ENCODE measurements at places on chromosomes 3 and 15.

GRCh38 chr3:60417576-60417975, 833.7 kb downstream of the FHIT start:
- no peak for DNase-seq

GRCh38 chr3:56339244-56339643, 129.0 kb downstream of the ERC2 start:
- no peak for DNase-seq

DNA sequence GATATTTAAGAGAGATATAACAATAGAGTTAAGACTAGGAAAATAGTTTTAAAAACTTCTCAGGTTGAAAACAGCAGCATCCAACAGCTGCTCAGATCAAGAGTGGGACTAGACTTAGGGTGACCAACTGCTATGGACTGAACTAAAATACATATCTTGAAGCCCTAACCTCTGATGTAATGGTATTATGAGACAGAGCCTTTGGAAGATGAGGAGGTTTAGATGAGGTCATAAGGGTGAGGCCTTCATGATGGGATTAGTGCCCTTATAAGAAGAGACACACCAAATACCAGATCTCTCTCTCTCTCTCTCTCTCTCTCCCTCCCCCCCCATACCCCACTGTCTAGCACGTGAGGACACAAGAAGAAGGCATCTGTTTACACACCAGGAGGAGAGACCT, 37.4 kb upstream of the GALNT15 start:
- no peak for DNase-seq

GRCh38 chr15:57213862-57214261, 162.4 kb upstream of the CGNL1 start:
- DNase-seq = peak; percentile 14

- no peak for DNase-seq
These were observed 14.1 kb downstream of the PIK3R4 start for GRCh38 chr3:130732501-130732900.

DNA sequence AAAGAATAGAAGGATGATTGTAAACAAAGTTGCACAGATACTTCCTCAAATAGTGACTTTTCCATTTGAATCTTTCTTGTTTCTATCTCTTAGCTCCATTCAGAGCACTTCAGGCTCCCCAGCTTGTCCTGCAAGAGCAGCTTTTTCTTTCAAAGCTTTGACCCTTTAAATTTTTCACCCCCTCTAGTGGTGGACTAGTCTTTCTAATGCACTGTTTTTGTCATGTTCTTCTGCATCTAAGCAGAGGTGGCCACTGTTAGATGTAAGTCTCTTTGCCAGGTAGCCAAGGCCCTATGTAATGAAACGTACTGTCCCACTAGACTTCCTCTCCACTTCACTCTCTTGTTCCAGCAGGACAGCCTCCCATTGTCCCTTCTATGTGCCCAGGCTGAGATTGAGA, 74.0 kb upstream of the MANF start:
- no peak for DNase-seq

DNA sequence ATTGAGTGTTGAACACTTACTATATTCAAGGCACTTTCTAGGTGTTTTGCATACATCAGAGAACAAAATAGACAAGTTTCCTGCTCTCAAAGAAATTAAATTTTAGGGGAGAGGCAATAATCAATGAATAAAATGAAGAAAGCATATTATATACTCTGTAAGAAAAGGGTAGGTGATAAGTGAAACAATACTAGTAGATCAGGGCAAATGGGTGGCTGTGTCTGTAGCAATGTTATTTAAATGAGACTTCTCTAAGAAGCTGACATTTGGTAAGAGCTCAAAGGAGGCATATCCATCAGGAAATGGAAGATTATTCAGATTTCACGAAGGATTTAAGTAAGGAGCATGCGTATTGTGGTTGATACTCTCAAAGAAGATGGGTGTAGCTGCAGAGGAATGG, 1291.6 kb downstream of the NSUN3 start:
- no peak for DNase-seq

DNA sequence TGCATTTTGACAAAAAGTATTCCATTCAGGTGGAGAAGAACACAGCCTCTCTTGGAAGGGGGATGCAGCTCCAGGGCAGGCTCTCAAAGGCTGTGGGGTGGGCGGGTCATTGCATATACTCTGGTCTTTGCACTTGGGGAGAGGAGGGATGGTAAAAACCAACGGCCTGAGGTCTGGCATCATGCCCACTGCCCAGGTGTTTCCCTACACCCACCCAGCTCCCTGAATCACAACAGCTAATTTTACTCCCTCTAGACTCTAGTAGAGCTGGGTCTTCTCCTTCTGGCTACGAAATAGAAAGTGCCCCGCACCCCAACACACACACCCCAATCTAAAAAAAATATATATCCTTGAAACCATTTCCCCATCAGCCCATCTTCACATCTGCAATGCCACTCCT, 1.0 kb downstream of the MYLK start:
- no peak for DNase-seq

GRCh38 chr3:126672340-126672739, 17.4 kb upstream of the TXNRD3 start:
- DNase-seq = no peak

GRCh38 chr15:22989576-22990477, 9.7 kb upstream of the CYFIP1 start:
- no peak for DNase-seq

DNA sequence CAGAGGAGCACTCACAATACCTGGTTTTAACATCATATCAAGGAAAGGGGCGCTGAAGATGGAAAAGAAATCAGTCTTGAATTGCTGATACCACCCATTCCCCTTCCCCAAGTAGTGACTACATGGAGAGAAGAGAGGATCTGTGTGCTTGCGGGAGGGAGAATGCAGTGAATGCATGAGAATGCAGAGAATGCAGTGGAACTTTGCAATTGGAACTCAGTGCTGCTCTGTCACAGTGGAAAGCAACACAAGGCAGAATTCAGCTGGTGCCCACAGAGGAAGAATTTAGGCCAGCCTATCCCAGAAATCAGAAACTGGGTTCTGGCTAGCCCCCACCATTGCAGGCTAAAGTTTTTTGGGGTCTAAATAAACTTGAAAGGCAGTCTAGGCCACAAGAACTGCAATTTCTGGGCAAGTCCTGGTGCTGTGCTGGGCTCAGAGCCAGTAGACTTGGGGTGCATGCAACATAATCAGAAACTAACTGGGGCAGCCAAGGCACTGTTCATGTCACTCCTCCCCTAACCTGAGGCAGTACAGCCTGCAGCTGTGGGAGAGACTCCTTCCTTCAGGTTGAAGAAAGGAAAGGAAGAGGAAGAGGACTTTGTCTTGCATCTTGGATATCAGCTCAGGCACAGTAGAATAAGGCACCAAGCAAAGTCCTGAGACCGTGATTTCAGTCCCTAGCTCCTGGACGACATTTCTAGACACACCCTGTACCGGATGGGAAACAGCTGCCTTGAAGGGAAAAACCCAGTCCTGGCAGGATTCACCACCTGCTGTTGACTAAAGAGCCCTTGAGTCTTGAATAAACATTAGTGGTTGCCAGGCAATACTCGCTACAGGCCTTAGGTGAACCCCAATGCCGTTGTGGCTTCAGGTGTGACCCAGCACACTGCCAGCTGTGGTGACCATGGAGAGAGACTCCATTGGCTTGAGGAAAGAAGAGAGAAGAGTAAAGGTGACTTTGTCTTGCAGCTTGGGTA, 329.3 kb downstream of the TBL1XR1 start:
- no peak for DNase-seq

GRCh38 chr15:25772500-25772899, 90.6 kb downstream of the ATP10A start:
- no peak for DNase-seq

GRCh38 chr3:50630394-50630793, 13.4 kb downstream of the MAPKAPK3 start:
- no peak for DNase-seq

GRCh38 chr3:31462050-31462569, 70.6 kb upstream of the STT3B start:
- peak; percentile 50 for DNase-seq

- no peak for DNase-seq
These were observed 19.1 kb downstream of the FGD5 start for GRCh38 chr3:14837878-14838258.

DNA sequence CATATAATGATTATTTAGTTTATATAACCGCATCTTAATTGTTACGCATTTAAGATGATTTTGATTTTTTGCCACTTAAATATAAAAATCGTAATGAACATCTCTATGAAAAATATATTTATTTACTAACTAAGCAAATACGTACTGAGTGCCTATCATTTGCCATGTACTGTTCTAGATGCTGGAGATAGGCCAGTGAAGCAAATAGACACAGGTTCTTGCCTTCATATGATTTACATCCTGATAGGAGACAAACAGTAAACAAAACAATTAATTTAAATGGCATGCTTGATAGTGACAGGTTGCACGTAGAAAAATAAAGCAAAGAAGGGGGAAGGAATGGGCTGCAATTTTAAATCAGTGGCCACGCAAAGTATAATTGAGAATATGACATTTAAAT, 217.2 kb downstream of the KCNH8 start:
- no peak for DNase-seq

GRCh38 chr3:127735767-127736693, 63.3 kb downstream of the ABTB1 start:
- peak; percentile 31 for DNase-seq
